CD4-positive, alpha-beta T cell treated with Interleukin-21 for 1 hour (primary cell): ENCODE measurements at places on chromosomes 12 and 14.
A peak's percentile ranks its signal among the peaks of the same experiment; 100 is the strongest.

- no peak for DNase-seq
These were observed 9.8 kb downstream of the OR6J1 start for GRCh38 chr14:22634233-22634900.

- peak; percentile 42 for DNase-seq
These were observed 62.6 kb downstream of the DCAF5 start for GRCh38 chr14:69090187-69090789.

GRCh38 chr14:58643366-58643765 lies 5.6 kb downstream of the DACT1 start:
- no peak for DNase-seq

- DNase-seq = no peak
These were observed 343.5 kb upstream of the DDHD1 start for GRCh38 chr14:53496668-53497067.

GRCh38 chr12:6288235-6288634 lies 22.2 kb upstream of the PLEKHG6 start:
- DNase-seq = no peak

DNA sequence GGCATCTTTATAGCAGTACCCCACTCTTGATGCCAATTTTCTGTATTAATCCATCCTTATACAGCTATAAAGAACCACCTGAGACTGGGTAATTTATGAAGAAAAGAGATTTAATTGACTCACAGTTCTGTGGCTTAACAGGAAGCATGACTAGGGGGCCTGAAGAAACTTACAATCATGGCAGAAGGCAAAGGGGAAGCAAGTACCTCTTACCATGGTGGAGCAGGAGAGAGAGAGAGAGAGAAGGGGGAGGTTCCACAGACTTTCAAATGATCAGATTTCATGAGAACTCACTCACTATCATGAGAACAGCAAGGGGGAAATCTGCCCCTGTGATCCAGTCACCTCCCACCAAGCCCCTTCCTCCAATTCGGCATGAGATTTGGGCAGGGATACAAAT lies 84.4 kb downstream of the SLC24A4 start:
- peak; percentile 18 for DNase-seq

DNA sequence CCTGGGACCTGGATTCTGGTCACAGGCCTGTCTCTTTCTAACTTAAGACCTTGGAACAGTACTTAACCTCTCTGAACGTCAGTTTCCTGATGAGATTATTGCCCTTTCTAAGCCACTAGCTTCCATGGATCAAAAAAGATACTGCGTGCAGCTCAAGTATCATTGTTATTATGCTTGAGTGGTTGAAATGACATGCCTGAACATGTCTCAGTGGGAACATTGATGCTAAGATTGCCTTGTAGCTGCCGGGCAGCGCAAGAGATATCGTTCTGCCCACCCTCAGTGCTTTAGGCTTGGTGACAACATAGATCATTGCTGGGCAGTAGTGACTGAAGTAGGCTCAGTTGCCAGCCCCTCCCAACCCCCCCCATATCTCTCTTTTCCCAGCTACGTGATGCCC lies 131.9 kb downstream of the SMOC1 start:
- no peak for DNase-seq

DNA sequence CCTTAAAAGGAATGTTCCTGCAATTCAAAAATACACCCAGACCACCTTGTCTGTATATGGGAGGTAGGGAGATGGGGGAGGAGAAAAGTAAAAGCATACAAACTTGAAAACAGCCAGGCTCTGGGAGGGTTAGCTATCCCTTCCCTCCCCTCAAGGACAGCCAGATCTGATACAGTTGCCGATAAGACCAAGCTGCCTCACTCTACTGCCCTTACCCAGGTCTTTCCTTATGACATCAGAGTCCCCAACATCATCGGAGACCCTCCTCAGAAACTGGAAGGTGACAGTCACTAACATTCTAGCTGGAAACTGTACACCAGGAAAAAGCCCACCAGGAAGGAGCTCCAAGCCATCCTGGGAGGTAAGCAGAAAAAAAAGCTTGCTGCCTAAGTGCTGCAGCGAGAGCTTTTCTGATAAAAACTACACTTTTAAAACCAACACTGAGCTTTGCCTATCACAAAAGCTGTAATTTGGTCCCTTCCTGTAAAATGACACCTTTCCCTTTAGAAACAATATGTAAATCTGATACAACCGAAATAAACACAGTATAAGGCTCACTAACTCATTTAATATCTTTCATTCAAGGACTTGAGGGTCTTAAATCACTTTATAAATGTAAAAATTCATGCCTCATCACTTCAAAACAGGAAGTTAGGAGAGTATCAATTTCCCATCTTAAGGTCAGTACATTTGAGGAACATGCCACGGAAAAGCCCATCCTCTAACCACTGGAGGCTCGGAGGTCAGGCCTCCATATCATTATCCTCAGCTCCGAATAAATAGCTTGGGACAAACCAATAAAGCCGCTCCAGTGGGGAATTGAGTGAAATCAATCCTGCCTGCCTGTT lies 20.4 kb upstream of the PLEKHH1 start:
- no peak for DNase-seq

GRCh38 chr14:60514741-60515491 lies 6.0 kb downstream of the SIX6 start:
- no peak for DNase-seq
